ENCODE measurements at places on chromosomes 4 and X. TPM values are rescaled to one million over a fixed set of nuclear protein-coding genes. Genes with fewer than 3 reads are reported as not detected.

GRCh38 chrX:49129427-49129826 lies 5.9 kb upstream of the GPKOW start:
- H3K4me3 ChIP-seq, result no peak overlapping the region
- no peaks in the 10 kb centered on the region for H3K36me3 ChIP-seq
- H3K4me1 ChIP-seq, result no peaks in the 10 kb centered on the region
- no peaks in the 10 kb centered on the region for H3K27me3 ChIP-seq
- no peak for DNase-seq
- H3K27ac ChIP-seq, result no peak overlapping the region

DNA sequence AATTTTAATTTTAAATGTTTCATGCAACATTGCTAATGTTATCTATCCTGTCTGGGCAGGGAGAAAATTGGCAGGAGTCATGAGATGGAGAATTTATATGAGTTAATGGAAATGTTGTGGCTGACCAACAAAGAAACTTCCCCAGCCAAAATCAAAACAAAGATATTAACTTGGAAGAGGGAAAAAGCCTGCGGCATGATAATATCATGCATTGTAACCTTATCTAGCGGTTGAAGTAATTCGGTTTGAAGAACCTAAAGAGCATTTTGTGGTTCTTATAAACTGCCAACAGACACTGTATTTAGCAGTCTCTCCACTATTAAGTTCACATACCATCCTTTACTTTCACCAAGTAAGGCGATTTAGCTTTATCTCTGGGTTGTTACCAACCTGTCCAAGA lies 42.3 kb downstream of the DKK2 start:
- no peak overlapping the region for H3K4me3 ChIP-seq
- H3K36me3 ChIP-seq, result no peaks in the 10 kb centered on the region
- DNase-seq, result no peak
- no peak overlapping the region for H3K27ac ChIP-seq

Gene CLDN2
- not detected for total RNA-seq

DNA sequence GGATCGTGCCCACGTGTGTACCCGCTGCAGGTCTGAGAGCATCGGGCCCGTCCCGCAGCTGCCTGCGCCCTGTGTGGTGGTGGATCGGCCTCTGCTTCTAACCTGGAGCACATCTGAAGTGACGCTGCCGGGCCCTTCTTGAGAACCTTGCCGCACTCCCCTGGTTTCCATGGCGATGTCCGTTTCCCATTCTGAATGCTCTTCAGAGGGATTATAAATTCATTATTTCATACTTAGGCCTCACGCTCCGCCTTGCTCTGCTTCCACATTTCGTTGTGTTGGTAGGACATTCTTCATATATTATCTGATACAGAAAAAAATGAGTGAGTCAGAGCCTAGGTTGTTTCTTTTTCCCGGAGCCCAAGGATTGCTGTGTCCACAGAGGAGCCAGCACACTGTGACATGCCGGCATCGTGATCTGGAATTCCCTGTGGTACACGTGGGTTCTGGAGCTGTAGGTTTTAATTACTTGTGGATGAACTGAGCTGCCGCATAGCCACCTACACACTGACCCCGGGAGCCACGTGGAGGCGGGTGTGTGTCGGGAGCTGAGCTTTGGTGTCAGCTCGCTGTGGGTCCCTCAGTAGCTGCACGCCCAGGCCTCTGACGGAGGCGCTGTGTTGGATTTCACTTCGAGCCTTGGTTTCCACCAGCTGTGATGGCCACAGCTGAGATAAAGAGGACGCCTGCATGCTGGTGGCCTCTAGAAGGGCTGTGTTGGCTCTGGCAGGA lies 63.4 kb downstream of the PSAPL1 start:
- H3K36me3 ChIP-seq, result no peaks in the 10 kb centered on the region
- no peaks in the 10 kb centered on the region for H3K27me3 ChIP-seq
- H3K27ac ChIP-seq, result no peak overlapping the region
- no peak for DNase-seq
- no peak overlapping the region for H3K4me3 ChIP-seq
- no peaks in the 10 kb centered on the region for H3K4me1 ChIP-seq

Data from right atrium auricular region (tissue), 2 donors.